NT2/D1 (cell line): ENCODE measurements at places on chromosomes 4 and X.

DNA sequence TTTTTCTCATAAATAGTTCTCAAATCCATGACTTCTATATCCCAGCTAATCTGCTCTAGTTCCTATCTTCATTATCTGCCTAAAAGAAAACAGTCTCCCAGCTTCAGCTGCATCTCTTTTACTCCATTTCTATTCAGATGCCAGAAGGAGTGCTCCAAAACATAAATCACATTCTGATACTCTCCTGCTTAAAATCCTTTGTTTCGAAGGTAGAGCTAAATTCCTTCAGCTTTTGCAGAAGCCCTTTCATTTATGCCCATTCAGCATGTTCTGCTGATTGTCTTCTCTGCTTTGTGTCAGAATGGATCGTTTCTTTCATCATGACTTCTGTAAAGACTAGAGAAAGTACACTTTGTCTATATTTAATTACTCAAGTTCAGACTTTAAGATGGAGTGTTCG lies 440.1 kb upstream of the SMIM31 start:
- DNase-seq: no peak

- no peak for DNase-seq
These were observed 8.7 kb upstream of the TADA2B start for GRCh38 chr4:7034262-7035081.

DNA sequence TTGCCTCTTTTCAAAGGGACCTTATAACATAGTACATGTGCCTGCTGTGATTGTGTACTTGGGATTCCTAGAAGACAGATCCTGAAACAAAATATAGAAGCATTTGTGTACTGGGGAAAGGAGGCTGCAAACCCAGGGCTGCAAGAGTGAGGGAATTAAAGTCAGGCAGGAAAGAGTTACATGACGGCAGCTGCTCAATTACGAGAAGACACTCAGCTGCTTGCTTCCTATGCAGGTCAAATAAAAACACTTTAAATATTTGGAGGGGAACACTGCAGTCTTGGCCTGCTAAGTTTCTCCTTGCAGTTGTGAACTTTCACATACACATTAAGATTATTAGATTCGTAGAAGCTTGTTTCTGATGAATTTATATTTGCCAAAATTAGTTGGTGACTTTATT lies 191.9 kb upstream of the CXCL13 start:
- DNase-seq: no peak

DNA sequence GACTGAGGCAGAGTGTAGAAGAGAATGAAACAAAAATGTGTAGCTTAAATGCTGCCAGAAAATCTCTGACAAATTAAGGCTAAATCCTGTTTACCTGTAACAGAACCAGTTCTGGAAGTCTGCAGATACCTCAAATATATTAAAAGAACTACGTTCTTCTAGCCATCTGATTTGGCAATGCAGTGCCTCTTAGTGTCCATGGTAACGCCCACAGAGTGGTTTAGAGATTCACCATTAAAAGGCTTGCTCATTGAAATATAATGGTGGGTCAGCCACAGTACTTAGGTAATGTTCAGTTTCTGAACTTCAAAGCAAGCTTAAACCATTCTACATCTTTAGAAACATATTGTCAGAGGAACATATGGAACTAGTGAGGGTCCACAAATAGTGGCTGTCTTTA lies 23.2 kb upstream of the LUZP4 start:
- no peak for DNase-seq

GRCh38 chrX:79110731-79111130 lies 33.8 kb upstream of the GPR174 start:
- DNase-seq: no peak

- DNase-seq: no peak
These were observed 199.3 kb upstream of the FAT4 start for GRCh38 chr4:125115476-125115875.

- no peak for DNase-seq
These were observed 1.9 kb downstream of the EVC start for GRCh38 chr4:5712931-5713330.

GRCh38 chr4:2537011-2537830 lies 774 bp downstream of the FAM193A start:
- no peak for DNase-seq

DNA sequence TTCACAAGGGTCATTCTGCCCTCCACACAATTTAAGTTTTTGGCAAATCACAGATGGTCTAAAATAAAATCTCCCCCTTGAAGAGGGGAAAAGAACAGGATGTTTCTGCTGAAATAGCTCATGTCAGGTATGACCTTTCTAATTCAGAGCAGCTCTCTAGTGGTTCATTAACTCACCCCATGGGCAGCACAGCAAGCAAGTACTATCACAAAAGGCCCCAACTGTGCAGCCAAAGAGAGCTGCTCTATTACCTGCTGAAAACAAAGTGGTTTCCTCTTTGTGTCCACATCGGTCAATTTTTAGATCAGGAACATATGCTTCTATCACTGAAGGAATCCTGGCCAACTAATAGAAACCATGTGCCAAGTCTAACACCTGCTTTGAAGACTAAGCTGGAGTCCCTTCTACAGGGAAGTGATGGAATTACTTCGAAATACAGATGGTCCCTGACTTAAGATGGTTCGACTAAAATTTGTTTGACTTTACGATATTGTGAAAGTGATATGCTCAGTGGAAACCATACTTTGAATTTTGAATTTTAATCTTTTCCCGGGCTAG lies 164.3 kb downstream of the ENOX2 start:
- DNase-seq: peak; percentile 1

DNA sequence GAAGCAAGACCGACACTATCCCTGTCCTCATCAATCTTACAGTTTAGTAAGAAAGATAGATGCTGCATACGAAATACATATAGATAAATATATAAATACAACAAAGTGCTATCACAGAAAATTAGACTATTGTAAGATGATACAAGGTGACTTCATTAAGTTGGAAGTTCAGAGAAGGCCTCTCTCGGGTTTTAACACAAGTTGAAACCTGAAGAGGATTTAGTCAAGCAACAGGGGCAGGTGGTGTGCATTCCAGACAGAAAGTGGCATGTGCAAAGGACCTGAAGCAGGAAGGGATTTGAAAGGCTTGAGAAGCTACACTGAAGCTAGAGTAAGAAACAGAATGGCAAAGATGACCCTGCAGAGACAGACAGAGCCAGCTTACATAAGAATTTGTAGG lies 36.5 kb downstream of the USP46 start:
- DNase-seq: no peak

DNA sequence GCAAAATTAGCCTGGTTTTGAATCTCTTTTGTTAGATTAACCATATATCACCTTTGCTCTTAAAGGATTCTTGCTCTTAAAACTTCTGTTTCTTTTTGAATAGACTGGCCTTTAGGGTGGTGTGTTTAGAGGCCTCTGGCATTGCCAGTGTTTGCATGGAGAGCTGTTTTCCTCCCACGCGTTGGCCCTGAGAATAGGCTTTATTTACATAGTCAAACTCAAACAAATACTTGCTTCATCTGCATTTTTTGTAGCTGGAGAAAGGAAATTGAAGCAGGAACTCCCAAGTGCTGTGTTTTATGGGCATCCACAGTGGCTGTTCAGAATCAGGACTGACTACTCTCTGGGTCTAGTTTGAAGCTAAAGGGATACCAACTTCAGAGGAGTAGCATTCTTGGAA lies 2.7 kb downstream of the SHROOM2 start:
- no peak for DNase-seq

- DNase-seq: no peak
These were observed 185.7 kb upstream of the NWD2 start for GRCh38 chr4:37058826-37059225.

GRCh38 chrX:45980726-45981125 lies 564.5 kb downstream of the ZNF674 start:
- DNase-seq: no peak

DNA sequence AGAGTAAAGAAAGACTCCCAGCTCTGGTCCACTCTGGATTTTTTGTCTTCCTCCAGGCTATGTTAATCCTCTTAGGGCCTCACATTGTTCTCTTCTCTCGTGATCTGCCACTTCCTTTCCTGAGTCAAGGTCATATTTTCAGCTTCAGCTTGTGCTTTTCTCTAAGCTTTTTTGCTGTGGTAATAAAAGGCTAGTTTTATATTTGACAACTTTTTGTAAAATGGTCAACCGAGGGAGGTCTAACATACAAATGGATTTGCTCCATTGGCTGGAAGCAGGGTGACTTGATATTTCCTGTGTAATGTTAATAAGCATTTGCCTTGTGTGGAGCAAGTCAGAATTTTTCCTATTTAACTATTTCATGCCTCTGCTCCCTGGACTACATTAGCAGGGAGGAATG lies 239.7 kb downstream of the RAB28 start:
- no peak for DNase-seq

- DNase-seq: no peak
These were observed 57.6 kb downstream of the MAPK10 start for GRCh38 chr4:86302251-86302650.

- no peak for DNase-seq
These were observed 55.8 kb upstream of the ENPP6 start for GRCh38 chr4:184273166-184274147.

- DNase-seq: no peak
These were observed 146.3 kb upstream of the LCORL start for GRCh38 chr4:18167831-18168230.

DNA sequence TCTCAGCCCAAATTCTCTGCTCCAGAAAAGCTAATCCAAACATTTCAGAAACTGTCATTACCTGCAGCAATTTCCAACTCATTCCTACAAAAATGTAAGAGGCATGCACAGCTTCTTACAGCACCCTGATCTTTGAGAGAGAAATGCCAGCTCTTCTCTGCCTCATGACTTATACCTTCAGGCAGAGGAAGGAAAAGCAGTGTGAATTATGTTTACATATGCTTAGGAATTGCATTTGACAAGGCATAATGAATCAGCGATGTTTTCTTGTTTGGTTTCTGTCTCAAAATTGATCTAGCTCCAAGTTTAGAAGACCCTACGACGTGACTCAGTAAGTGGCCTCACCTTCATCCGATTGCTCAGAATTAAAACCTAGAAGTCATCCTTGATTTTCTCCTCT lies 21.8 kb upstream of the AGA start:
- no peak for DNase-seq

GRCh38 chr4:82394896-82395295 lies 21.1 kb upstream of the HNRNPD start:
- no peak for DNase-seq

GRCh38 chrX:45198706-45199105 lies 2.0 kb downstream of the DIPK2B start:
- no peak for DNase-seq

DNA sequence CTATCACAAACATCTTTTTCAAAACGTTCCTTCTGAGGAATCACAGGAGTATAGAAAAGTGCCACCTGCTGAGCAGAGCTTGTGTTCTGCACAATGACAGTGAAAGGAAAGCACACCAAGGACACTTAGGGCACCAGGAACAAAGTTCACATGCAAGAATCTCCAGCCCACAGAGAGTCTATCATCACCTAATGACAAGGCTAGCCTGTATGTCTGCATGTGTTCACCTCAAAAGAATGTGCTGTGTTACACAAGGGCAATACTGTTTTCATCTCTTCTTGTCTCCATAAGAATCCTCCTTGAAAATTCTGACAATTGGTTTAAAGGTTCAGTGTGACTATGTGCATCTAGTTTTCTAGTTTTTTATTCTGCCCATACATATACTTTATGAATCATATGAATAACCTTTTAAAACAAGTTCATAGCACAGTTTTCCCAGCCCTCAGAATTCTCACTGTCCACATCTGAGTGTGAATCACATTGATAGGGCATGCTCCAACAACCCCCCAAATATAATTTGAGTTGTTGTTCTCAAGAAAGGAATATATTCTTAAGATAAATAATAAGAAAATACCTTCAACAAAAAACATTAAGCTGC lies 118.0 kb downstream of the PWWP3B start:
- DNase-seq: no peak

GRCh38 chr4:153426207-153426885 lies 39.8 kb upstream of the TMEM131L start:
- DNase-seq: no peak

GRCh38 chr4:87651941-87652340 lies 1.9 kb downstream of the DMP1 start:
- no peak for DNase-seq

DNA sequence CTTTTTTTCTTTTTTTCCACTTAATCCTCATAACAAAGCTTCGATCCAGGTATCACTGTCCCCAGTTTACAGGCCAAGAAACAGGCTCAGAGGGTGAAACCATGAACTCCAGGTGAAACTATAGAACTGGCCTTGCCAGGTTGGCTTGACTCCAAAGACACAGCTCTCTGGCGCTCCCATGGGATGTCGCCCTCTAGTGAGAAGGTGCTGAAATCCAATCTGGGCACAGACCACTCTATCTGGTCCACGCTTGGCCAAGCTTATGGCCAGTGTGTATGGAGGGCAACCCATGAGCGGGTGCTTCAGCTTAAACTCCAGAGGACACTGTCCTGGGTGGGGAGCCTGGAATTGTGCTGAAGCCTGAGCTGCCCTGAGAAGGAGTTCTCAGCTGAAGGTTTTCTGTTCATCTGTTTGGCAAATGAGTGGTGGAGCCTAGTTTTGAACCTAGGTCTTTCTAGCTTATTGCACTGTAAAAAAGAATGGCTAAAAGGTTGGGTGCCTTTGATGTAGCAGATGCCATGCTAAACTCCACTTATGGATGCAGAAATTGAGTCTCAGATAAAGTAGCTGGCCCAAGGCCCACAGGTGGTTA lies 70.5 kb downstream of the SEL1L3 start:
- no peak for DNase-seq

DNA sequence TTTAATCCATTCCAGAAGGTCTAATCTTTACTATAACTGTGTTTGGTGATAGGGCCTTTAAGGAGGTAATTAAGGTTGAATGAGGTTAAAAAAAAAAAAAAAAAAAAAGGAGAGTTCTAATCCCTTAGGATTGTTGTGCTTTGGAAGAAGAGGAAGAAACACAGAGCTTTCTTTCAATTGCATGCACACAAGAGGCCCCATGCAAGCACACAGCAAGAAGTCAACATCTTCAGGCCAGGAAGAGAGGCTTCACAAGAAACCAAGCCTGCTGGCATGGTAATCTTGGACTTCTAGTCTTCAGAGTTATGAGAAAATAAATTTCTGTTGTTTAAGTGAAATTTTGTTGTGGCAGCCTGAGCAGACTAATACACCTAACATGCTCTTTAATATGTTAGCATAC lies 118.6 kb downstream of the NAA11 start:
- DNase-seq: no peak

GRCh38 chr4:48904101-48904500 lies 2.5 kb downstream of the OCIAD2 start:
- DNase-seq: no peak

GRCh38 chr4:3375688-3376087 lies 66.1 kb upstream of the HGFAC start:
- no peak for DNase-seq

GRCh38 chrX:50638123-50638522 lies 167.5 kb upstream of the DGKK start:
- no peak for DNase-seq

DNA sequence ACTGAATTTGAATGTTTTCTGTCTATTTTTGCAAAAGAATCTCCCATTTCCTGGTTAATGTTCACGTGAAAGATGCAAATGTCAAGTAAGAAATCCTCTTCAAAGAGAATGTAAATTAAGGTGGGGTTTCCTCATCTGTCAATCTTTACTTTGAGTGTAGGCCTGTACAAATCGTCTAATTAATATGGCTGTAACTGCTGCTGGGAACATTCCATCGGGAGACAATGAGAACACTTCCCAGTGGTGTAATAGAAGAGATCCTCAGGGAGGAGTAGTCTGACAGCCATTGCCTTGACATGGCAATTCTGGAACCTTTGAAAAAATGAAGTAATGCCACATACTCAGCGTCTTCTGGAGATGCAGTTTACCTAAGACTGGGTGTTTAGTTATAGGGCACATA lies 3.7 kb downstream of the EREG start:
- DNase-seq: no peak

GRCh38 chr4:55012363-55013230 lies 112.8 kb downstream of the KDR start:
- no peak for DNase-seq
